ENCODE measurements at places on chromosomes 3 and 15.

DNA sequence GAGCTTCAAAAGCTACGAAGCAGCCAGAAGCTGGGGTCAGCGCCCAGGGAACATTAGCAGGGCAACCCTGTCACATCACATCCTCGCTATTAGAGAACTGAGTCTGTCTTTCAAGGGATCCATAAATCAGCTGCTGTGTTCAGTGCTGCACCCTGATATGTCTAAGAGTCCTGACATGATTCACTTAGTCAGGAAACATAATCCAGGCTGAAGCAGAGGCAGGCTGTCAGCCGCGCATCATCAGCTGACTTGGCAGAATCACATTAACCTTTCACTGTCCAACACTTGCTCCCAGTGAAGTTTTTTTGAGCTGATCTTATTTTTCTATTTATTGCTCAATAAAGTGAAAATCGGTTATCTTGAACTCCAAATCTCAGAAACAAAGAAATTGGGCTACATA, 23.5 kb downstream of the MYH15 start:
- no peak for DNase-seq

DNA sequence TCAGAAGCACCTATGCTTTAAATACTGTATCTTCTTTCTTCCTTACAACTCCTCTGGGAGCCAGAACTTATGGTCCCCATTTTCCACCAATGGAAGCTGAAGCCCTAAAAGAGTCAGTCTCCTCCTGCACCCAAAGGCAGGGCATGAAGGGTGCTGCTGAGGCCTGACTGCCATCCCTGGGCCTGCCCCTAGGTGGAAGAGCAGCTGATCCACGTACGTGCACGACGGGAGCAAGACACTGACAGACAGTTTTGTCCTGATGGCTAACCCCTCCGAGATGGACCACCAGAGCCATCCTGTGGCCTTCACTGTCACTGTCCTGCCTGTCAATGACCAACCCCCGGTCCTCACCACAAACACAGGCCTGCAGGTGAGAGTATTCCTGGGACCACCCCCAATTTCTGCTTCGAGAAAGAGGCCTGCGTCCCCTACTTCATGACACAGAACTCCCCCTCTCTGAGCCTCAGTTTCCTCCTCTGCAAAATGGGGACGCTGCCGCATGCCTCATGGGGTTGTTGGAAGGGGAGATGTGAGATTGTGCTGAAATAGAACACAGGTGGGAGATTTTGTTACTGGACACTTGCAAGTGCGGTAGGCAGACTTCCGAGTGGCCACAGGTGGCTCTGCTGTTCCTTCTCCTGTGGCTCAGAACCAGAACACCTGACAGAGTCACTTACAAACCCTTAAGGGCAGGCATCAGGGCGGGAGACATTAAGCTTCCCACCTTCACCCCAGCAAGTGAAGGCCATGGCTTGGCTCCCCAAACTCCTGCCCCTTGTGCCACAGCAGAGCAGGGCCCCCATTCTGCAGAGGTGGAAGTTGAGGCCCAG, 175.4 kb downstream of the TBC1D2B start:
- no peak for DNase-seq

- DNase-seq, result no peak
These were observed 87.9 kb downstream of the DNAJB8 start for GRCh38 chr3:128378631-128379347.

- DNase-seq, result no peak
These were observed 827 bp downstream of the WNT5A start for GRCh38 chr3:55486101-55486856.

DNA sequence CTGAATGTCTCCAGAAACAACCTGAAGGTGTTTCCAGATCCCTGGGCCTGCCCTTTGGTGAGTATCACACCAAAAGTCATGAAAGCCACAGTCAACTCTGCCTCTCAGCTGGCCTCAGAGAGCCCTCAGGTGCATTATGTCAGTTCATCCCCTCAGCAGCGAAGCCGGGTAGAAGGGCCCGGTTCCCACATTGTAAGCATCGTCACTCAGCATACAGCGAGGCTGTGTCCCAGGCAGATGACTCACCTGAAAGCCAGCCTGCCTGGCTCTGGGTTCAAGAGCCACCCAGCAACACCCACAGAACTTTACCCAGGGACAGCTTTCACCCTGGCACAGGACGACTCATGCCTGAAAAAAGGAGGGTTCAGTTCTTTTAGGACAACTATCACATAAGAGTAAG, 91.6 kb downstream of the LRRK1 start:
- DNase-seq, result no peak

DNA sequence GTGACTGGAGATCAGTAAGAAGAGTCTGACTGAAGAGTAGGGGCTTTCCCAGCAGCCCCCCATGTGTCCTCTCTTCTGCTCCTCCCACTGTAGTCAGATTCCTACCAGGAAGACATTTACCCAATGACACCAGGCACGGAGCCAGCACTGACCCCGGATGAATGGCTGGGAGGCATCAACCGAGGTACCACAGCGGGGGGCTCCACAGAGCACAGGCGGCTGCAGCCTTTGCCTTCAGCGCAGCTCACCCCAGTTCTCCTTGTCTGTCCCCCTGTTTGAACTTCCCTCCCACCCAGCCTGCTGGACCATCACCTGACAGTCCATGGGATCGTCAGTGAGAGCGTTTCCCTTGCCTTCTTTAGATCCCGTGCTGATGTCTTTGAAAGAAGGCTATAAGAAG, 101.6 kb downstream of the ANP32A start:
- no peak for DNase-seq

DNA sequence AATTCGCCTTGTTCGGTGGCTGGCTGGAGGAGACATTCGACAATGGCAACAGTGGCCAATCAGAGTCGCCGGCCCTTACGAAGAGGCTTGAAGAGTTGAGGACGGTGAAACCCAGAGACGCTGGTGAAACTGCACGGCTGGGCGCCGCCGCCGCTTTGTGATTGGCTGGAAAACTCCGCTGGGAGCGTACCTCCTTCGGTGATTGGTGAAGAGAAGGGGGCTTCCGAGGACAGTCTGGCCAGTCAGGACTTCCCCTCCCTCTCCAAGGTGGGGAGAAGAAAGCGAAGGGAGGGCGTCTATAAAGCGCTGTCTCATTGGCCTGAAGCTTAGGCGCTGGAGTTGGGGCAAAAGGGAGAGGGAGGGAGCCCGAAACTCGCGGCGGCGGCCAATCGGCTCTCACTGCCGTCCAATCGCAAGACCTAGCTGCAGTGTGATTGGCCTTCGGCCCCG, 554 bp upstream of the GSK3B start:
- DNase-seq, result peak; percentile 100

DNA sequence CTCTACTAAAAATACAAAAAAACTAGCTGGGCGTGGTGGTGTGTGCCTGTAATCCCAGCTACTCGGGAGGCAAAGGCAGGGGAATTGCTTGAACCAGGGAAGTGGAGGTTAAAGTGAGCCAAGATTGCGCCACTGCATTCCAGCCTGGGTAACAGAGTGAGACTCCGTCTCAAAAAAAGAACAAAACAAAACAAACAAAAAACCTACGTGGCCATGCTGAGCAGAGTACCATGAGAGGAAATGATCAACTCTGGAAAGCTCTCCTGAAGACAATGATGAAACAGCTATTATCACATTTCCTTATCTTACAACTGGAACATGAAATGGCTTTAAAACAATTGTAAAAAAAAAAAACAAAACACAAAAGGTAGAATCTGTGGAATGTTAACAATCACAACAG, 75.2 kb downstream of the CHSY1 start:
- DNase-seq, result peak; percentile 36

GRCh38 chr3:159856590-159857104, 132.0 kb upstream of the IL12A start:
- no peak for DNase-seq

GRCh38 chr3:30605706-30606300, 598 bp upstream of the TGFBR2 start:
- no peak for DNase-seq

- DNase-seq, result no peak
These were observed 546.1 kb downstream of the NTRK3 start for GRCh38 chr15:87710406-87710805.

DNA sequence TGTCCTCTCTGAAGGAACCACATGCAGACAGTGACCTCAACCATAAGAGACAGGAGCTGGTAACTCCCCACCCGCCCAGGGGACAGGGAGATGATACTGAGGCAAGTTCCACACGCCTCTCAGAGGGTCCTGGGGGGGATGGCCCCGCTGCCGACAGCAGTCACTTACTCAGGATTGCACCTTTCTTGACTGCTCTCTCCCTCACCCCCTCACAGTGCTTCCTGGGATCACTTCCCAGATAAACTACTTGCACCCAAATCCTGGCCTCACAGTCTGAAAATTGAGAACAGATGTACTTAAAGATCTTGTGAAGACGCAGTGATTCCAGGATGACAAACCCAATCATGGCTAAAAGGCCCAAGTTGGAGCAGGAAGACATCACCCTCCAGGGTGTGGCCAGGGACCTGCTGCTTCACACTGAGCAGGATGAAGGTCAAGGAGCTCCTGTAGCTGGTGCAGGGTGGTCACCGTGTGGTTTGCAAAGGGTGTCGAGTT, 207.6 kb downstream of the ADAMTS17 start:
- DNase-seq, result no peak

- DNase-seq, result peak; percentile 86
These were observed 21.3 kb upstream of the SEC62 start for GRCh38 chr3:169945313-169945712.

DNA sequence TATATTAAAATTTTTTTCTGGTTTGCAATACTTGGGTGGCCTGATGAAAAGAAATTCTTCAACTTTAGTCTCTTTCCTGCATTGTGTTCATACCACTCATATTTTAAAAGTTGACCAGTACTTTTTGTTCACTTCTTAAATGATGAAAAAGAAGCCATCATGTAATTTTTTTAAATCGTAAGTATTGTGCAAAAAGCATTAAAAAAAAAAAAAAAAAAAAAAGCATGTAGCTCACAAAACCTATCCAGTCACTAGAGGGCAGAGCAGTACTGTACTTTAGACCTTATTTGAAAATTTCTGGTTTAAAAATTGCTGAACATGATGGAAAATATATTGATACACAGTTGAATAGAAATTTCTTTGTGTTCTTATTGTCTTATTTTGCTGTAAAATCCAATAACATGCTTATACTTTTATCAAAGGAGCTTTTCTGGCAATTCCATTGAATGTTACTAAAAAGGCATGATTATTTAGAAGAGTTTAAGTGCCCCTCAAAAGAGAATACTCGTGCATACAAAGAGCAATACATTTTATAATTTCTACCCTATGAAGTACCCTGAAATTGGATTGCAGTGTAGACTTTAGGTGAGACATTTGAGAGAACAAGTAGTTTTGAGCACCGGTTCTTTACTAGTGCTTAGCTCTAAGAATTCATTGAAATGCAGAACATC, 137.7 kb downstream of the BBX start:
- peak; percentile 63 for DNase-seq

- no peak for DNase-seq
These were observed 39.1 kb downstream of the PAK2 start for GRCh38 chr3:196778755-196779154.

- DNase-seq, result no peak
These were observed 42.8 kb upstream of the NSMCE3 start for GRCh38 chr15:29312387-29312786.

DNA sequence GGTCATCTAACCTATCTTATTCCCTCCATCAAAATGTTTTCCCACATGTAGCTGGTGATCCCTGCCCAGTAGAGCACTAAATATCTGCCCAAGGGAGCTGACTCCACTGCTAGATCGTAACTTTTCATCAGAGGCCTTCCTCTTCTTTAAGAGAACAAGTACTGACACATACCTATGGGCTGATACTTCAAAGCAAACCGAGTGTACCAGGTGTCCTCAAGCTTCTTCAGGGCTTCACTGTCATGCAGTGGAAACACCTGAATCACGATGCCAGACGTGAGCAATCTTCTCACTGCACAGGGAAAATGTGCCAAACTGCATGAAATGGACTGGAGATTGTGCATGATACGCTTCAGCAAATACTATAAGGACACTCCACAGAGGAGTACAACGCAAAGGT, 41.6 kb downstream of the ANO10 start:
- no peak for DNase-seq

GRCh38 chr3:53677413-53677812, 168.8 kb downstream of the CHDH start:
- no peak for DNase-seq

DNA sequence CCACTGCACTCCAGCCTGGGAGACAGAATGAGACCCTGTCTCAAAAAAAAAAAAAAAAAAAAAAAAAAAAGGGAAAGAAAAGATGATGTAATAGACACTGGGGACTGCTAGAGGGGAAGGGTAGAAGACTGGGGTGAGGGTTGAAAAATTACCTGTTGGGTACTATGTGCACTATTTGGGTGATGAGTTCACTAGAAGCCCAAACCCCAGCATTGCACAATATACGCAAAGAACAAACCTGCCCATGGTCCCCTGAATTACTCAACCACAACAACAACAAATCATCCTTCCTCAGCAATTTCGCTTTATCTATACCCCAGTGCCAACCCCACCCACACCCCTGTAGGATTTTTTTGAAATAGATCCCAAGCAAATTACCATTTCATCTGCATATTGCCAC, 13.5 kb downstream of the NIPA1 start:
- DNase-seq, result no peak
